ENCODE measurements at places on chromosomes 1 and 21.

DNA sequence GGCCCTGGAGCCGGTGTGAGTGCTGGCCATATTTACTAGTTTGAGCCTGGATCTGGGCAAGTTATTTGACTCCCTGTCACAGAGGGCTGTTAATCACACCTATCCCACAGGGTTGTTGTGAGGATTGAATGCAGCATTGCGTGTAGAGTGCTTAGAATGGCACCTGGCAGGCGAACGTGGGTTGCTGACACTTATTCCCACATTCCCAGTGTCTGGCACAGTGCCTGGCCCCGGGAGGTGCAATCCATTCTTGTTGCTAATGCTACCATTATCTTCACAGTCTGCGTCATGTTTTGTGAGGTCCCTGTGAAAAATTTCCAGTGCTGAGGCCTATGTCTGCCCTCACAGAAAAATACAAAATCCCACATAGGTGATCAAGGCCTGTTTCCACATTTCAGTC is 66.1 kb downstream of the CD2 start:
- no peak for DNase-seq

GRCh38 chr1:90074566-90074965 is 79.7 kb downstream of the ZNF326 start:
- no peak for DNase-seq

GRCh38 chr21:34724131-34724856 is 55.5 kb downstream of the CLIC6 start:
- no peak for DNase-seq

DNA sequence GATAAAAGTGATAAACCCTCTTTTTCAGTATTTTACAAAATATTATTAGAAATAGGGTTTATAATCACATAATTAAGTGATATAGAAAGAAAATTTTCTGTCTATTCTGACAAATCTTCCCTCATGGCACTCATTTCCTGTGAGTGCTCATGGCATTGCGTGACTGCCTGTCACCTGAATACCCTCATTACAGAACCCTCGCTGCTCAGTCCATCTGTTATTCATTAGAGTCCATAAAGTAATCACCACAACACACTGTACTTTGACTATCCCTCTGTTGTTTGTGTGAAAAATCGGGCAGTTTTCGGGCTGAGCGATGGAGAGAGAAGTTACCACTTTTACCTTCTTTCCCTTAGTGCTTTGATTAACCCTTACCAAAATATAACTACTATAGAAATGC is 100.4 kb upstream of the BRINP3 start:
- DNase-seq = no peak

DNA sequence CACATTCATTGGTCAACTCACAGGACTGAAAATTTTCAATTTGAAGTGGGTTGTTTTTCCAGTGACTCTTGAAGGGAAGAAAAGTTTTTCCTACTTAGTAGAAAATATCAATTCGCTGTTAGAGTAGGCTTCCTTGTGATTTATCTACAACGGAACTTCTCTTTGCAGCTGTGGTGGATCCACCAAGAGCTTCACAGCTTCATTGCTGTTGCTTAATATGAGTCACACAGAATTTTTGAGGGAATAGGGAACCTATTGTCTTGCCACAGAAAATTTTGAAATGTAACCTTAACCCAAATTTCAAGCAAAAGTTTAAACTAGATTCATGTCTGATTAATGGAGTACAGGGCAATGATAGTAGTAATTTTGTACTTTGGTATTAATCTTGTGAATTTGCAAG is 58.4 kb upstream of the IFI44L start:
- DNase-seq = no peak

DNA sequence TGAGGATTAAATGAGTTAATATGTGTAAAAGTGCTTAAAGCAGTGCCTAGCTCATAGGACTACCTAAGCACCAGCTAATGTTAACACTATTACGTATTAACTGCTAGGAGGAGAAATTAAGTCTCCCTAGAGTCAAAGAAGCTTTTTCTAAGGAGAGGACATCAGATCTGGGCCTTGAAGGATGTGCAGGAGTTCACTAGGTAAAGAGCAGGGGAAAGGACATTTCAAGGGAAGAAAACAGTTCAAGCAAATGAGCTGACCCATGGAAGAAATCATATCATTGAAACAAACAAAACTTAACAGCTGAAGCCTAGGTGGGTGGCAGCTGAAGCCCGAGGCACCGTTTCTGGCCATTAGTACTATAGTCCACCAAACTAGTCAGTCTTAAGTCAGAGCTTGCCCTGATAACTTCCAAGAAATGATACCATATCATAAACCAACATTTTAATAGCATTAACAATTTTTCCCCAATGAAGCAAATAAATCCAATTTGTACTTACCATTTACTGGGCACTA is 46.7 kb downstream of the TRIT1 start:
- DNase-seq = no peak

Data from urinary bladder (tissue), 4 donors.